ENCODE measurements at places on chromosomes 3 and 15.

DNA sequence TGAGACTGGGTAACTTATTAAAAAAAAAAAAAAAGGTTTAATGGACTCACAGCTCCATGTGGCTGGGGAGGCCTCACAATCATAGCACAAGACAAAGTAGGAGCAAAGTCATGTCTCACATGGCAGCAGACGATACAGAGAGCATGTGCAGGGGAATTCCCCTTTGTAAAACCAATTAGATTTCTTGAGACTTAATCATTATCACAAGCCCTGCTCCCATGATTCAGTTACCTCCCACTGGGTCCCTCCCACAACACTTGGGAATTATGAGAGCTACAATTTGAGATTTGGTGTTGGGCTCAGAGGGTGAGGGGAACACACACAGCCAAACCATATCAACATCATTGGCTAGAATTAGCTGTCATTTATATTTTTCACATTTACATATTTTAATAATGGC, 221.0 kb downstream of the RSRC1 start:
- DNase-seq, result no peak

DNA sequence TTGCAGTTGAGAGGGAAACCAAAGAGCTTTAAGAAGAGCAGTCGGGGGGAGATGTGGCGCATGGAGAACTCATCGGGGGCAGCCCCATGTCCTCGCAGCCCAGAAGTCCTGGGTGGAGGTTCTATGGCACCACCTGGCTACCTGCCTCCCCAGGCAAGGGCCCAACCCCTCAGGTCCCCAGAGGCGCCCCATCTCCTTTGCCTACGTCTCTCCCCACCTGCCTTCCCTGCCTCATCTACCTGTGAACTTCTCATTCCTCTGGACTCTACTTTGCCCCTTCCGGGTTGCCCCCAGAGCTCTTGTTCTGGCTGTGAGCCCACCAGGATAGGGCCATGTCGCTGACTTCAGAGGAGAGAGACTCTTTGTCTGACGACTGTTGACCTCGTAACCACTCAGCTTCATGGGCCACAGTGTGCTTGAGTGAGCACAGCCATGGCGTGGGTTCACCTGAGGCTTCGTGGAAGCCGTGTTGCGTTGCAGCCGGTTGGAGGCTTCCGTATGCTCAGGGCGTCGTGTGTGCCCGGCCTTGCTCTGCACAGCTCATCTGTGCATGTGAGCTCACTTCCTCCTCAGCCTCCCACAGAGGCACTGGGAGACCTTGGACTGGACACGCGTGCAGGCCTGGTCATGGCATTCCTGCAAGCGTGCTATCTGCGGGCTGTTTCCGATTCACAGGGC, 13.4 kb downstream of the APBA2 start:
- no peak for DNase-seq

DNA sequence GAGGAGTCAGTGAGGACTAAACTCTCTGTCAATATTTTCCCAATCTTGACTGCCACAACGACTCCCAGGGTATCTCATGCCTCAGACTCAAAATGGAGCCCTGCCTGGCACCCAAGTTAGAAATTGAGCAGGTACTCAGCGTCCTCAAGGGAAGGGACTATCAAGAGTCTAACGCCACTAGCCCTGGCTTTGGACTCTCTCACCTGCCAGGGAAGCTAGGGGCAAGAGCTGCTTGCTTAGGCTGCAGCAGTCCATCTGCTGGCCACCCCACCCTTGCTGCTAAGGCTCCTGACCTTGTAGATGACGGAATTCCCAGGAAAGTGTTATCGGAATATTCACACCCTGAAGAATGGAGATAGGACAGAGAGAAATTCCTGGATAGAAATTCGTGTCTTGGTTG, 33.0 kb downstream of the ZIC4 start:
- DNase-seq, result no peak

DNA sequence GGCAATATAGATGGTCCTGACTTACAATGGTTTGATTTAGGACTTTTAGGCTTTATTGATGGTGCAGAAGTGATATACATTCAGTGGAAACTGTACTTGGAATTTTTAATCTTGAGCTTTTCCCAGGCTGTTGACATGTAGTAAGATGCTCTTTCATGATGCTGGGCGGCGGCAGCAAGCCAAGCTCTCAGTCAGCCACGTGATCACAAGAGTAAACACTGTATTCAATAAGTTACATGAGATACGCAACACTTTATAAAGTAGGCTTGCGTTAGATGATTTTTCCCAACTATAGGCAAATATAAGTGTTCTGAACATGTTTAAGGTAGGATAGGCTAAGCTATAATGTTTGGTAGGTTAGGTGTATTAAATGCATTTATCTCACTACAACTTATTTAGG, 17.9 kb downstream of the PARP9 start:
- no peak for DNase-seq

- no peak for DNase-seq
These were observed at the start of gene MYRIP for GRCh38 chr3:39809181-39809994. Gene MYRIP (plus strand): TSS chr3:39809609. CDS start chr3:39900817, 91,208 bp downstream.

DNA sequence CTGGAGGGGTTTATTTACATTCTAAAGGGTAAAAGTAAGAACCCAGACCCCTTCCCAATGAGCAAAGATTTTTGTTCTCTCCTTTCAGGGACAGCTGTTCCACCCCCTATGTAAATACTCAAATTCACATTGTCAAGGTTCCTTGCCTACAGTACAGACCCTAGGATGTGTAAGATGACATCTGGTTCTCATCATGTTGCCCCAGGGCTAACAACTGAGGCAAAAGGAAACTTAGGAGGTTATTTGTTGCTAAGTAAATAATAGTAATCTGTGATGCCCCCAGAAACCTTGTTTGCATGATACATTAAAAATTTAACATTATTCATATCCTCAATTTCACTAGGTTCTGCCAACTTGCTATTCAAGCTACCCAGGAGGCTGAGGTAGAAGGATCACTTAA, 135.0 kb upstream of the CCNL1 start:
- no peak for DNase-seq

- DNase-seq, result no peak
These were observed 258.6 kb upstream of the RASGRP1 start for GRCh38 chr15:38823263-38823662.

GRCh38 chr3:52838561-52839267, 3.9 kb upstream of the MUSTN1 start:
- DNase-seq, result peak; percentile 76

GRCh38 chr3:148366743-148367410, 330.8 kb upstream of the AGTR1 start:
- DNase-seq, result no peak

GRCh38 chr3:72169561-72170472, 384.9 kb upstream of the PROK2 start:
- DNase-seq, result no peak

Measured in T-helper 2 cell (primary cell).